ENCODE measurements at places on chromosomes 12 and 14. TPM values are rescaled to one million over a fixed set of nuclear protein-coding genes. Genes with fewer than 3 reads are reported as not detected.

DNA sequence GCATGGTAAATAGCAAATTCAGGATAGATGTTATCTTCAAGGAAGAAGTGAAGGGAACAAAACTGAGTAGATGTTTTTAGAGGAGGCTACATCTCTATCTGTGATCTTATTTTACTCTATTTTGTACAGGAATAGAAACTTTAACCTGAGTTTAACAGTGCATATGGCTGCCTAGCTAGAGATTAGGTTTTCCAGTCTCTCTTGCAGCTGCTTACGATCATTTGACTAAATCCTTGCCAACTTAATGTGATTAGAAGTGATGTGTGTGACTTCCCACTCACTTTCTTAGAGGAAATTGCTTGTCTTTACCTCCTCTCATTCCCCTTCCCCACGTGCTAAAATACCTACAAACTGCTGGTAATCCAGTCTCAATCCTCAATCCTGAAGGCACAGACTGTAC, 26.5 kb upstream of the SLC15A5 start:
- H3K27me3 ChIP-seq, result peaks cover 2% of the 10 kb centered on the region
- no peak overlapping the region for H3K4me3 ChIP-seq
- H3K27ac ChIP-seq, result no peak overlapping the region
- no peak for DNase-seq
- H3K4me1 ChIP-seq, result no peaks in the 10 kb centered on the region

GRCh38 chr12:9741726-9742125, 8.8 kb upstream of the CLECL1 start:
- H3K4me1 ChIP-seq, result peaks cover 6% of the 10 kb centered on the region
- peaks cover 13% of the 10 kb centered on the region for H3K27me3 ChIP-seq
- no peak overlapping the region for H3K4me3 ChIP-seq
- H3K27ac ChIP-seq, result no peak overlapping the region
- DNase-seq, result no peak

- no peaks in the 10 kb centered on the region for H3K36me3 ChIP-seq
- DNase-seq, result no peak
- H3K4me1 ChIP-seq, result no peaks in the 10 kb centered on the region
- H3K4me3 ChIP-seq, result no peak overlapping the region
- no peak overlapping the region for H3K27ac ChIP-seq
Measured at GRCh38 chr12:20144341-20144740, 224.0 kb upstream of the PDE3A start.

GRCh38 chr12:94495445-94496115, 35.9 kb upstream of the CEP83 start:
- no peaks in the 10 kb centered on the region for H3K4me1 ChIP-seq
- H3K36me3 ChIP-seq, result no peaks in the 10 kb centered on the region
- H3K27me3 ChIP-seq, result peaks cover 11% of the 10 kb centered on the region
- DNase-seq, result no peak
- H3K27ac ChIP-seq, result no peak overlapping the region

Gene RIC8B
- 9.7 TPM for total RNA-seq

Gene CCDC197
- total RNA-seq, result not detected

- peaks cover 11% of the 10 kb centered on the region for H3K36me3 ChIP-seq
Measured at GRCh38 chr14:100454437-100454836, 131.3 kb downstream of the SLC25A47 start.

DNA sequence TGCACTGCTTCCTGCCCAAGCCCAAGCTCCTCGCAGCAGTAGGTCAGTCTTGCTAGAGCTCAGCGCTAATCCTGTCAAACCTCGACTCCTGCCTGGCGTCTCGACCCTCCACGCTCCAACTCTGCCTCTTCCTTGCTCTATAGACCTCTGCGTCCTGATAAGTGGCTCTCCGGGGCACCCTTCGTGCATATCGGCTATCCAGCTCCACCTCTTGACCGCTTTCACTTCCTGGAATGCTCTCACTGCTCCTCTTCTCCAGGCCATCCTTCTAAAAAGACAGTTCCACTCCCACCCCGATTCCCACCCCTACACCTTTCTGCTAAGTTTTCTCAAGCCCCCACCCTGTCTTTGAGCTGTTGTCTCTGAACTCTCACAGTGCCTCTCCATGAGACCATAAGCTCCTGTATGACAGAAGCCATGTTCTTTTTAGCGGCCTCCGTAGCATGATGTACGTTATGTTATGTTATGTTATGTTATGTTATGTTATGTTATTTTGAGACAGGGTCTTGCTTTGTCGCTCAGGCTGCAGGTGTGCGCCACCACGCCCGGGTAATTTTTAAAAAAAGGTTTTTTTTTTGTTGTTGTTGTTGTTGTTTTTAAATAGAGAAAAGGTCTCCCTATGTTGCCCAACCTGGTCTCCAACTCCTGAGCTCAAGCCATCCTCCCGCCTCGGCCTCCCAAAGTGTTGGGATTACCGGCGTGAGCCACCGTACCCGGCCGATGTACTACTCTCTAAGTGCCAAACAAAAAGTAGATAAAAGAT, 601 bp downstream of the COX14 start:
- peaks cover 31% of the 10 kb centered on the region for H3K36me3 ChIP-seq
- H3K4me3 ChIP-seq, result peak overlapping the region; percentile 100
- DNase-seq, result peak; percentile 27
- H3K4me1 ChIP-seq, result peaks cover 26% of the 10 kb centered on the region
- peaks cover 12% of the 10 kb centered on the region for H3K27me3 ChIP-seq
